NCI-H187 (cell line): ENCODE measurements at places on chromosomes 6 and 20.

DNA sequence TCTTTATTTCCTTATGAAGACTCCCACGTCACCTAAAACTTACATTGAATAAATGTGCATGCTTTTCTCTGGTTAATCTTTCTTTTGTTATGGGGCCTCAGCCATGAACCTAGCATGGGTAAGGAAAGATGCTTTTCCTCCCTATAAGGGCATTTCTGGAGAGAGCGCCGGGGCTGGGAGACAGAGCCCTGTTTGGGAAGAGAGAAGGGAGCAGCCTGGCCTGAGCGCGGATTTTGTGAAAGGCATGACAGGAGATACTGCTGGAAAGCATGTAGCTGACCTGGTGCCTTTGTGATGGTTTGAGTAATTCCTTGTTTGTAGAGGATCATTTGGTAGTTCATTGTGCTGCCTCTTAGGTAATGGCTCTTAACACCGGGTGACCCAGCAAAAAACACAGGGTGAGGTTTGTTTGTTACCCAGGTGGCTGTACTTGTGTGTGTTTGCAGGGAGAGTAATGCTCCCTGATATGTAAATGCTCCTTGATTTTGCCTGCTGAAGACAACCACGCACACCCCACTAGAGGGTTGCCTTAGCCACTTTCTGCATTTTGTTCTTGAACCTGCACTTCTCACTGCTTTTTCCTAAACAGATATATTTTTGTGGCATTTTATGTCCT, 59.2 kb downstream of the ANKRD6 start:
- peak; percentile 26 for DNase-seq

- no peak for DNase-seq
Measured at GRCh38 chr6:11177271-11177670, 55.2 kb downstream of the NEDD9 start.

GRCh38 chr20:41108531-41108930, 28.8 kb upstream of the PLCG1 start:
- no peak for DNase-seq

GRCh38 chr6:163260111-163260895, 154.2 kb upstream of the QKI start:
- no peak for DNase-seq

DNA sequence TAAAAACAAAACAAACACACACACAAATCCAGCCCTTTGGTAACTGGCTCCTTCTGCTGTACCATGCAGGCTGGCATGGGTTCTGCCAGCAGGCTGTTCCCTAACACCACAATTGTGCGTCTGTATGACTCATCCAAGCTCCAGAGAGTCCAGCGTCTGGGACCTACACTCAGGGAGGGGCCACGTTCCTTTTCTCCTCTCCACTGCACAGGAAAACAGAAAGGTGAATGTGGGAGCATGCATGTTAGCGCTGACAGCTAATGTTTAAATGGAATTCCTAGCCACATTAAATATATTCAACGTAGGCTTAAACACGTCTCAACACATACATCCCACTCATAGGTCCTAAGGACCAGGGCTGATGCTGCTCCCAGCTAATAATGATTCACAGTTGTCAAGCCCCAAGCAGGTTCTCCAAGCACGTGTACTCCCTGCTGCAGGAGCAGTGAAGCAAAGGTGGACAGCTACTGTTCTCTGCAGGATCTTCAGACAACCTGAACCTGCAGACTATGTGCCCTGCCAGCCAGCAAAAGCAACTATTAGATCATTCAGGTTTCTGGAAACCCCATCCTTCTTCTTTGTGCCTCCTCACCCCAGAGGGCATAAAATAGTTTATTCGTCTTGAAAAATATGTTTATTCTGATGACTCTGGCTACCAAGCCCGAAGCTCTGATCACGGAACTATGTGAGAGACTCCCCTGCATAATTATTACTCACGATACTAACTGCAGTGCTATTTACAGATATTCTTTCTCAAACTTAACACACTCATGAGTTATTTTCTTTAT, 20.9 kb downstream of the MAP1LC3A start:
- no peak for DNase-seq
